Stimulated activated CD8-positive, alpha-beta memory T cell treated with anti-CD3 and anti-CD28 coated beads, Interleukin-4, amount 100 ng/mL, for 24 hours (primary cell): ENCODE measurements at places on chromosomes 7 and 10.

GRCh38 chr7:100091411-100092181 lies 2.8 kb downstream of the COPS6 start:
- no peak for DNase-seq

- no peak for DNase-seq
Measured at GRCh38 chr10:3484306-3485056, 300.5 kb downstream of the KLF6 start.

GRCh38 chr10:113643183-113643582 lies 20.7 kb downstream of the NRAP start:
- no peak for DNase-seq

DNA sequence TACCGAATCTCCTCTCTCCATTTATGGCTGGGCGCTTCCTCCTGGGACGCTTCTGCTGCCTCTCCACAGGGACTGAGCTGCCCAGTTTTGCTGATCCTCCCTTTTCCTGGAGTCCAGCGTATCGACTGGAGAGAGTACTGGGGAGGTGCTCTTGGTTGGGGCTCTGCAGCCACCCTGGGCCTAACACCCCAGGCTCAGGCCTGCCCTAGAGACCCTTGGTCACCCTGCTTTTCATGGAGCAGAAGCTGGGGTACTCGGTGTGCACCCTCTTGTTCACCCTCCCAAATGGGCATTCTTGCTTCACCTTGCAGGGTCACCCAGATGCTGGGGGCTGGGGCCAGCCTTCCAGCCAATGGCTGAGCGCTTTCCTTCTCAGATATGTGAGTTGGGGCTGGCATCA lies 88.8 kb upstream of the RET start:
- DNase-seq, result no peak

- DNase-seq, result no peak
Measured at GRCh38 chr7:158710651-158711102, 6.1 kb upstream of the NCAPG2 start.

DNA sequence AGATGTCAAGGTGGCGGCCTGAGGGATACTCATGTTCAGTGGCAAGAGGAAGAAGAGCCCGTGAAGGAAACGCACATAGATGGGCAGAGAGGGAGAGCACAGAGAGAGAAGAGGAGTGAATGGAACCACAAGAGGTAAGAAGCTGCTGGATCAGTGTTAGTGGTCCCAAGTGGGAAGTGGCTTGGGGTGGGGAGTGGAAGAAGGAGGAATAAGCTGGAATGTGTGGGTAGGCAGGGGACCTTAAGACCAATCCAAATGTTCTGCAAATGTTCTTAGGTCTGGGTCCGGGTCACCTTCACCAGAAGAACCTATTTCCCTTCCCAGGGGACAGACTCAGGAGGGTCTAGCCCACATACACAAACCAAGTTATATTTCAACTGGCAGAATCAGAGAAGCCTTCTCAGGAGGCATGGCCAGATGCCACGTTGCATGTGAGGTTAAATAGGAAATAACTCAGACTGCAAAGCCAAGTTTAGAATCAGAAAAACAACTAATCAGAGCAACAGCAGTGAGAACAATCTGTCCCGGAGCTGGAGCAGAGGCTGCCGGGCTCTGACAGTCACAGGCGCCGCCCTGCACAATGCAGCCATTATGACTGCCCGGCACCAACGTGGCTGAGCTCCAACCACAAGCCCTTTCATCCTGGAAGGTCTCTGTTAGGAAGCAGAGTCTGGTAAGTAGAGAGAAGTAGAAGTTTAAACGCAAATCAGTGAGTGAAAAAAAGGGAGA lies 78.6 kb upstream of the ARMC3 start:
- DNase-seq, result no peak

DNA sequence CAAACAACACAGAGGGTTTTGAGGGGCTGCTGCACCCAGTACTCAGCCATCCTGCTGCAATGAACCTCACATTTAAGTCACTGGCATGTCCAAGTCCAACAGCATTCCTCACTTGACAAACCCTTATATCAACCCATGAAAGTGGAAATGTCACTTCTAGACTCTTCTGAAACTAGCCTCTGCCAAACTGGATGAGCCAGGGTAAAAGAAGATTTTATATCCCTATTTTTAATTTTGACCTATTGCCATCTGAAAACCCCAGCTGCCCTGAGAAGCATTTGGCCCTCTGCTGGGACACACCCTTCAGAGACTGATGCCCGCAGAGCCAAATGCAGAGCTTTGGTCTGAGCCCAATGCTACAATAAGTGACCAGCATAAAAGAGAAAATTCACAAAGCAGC lies 201.1 kb downstream of the ANK3 start:
- no peak for DNase-seq

DNA sequence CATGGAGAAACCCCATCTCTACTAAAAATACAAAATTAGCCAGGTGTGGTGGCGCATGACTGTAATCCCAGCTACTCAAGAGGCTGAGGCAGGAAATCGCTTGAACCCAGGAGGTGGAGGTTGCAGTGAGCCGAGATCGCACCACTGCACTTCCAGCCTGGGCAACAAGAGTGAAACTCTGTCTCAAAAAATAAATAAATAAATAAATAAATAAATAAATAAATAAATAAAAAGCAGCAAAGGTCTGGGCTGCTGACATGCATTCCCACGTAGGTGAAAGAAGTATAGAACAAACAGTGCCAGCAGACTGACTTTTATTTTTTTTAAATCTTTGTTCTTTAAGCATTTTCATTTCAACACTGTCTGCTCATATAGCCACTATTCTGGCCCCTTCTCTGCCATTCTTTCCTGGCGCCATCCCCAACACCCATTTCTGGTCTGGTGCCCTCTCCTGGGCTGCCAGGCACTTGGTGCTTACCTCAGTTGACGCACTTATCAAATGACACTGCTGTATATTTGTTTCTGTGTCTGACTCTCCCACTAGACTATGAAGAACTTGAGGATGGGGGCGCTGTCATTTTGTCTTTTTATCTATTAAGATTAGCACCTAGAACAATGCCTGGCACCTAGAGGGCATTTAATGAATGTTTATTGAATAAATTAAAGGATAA lies 15.6 kb downstream of the FAM107B start:
- DNase-seq, result no peak

DNA sequence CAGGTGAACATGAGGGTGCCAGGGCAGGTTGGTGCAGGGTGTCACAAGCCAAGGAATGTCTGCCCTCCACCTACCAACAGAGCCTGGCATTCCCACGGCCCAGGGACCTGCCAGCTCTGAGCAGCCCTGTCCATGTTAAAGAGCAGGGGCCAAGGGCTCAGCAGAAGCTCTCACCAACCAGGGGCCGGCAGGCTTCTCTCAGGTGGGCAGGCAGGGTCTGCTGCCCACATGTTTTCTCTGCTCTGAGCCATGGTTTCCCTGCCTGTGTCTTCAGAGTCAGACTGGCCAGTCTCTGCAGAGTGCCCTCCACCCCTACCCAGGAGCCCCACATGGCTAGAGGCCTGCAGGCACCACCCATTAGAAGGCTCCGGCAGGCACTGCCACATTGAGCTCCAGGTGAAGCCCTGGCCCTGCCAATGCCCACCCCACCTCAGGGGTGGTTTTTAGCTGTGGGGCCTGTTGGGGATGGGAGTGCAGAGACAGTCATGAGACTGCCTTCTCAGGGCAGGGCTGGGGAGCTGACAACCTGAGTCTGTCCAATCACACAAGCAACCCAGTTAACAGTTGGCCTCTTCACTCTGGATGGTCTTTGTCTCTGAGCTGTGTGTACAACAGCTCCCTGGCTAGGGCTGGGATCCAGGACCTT lies 135.9 kb downstream of the ARHGAP22 start:
- no peak for DNase-seq

DNA sequence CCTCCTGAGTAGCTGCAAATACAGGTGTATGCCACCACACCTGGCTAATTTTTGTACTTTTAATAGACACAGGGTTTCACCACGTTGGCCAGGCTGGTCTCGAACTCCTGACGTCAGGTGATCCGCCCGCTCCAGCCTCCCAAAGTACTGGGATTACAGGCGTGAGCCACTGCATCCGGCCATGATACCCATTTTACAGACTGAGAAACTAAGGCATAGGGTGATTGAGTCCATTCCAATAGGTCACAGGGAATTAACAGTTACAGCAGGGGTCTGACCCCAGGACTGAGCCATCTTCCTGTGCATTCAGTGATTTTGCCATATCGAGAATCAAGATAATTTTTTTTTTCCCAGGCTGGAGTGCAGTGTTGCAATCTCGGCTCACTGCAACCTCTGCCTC lies 12.3 kb upstream of the CTBP2 start:
- DNase-seq, result no peak

- DNase-seq, result no peak
Measured at GRCh38 chr10:59374916-59375315, 12.6 kb upstream of the FAM13C start.

- DNase-seq, result no peak
Measured at GRCh38 chr10:93871671-93872204, 22.0 kb upstream of the SLC35G1 start.

- DNase-seq, result no peak
Measured at GRCh38 chr10:14371581-14371980, 40.9 kb upstream of the FRMD4A start.

DNA sequence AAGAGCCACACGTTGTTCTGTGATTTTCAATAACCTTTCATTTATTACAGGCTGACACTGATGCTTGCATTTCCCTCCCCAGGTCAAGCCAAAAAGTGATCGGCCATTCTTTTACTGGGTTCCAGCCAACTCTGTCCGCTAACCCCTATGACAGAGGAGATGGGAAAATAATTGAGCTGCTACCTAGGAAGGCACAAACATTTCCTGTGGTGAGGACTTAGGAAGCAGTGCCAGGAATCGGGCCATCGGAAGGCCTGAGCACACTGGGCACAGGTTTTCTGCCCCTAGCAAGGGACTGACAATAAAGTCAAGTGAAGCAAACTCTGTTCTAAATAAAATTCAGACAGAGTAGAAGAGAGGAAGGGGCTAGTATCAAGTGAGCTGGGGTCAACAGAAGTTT lies 313.0 kb upstream of the AOAH start:
- no peak for DNase-seq

- DNase-seq, result no peak
Measured at GRCh38 chr7:116691664-116692063, 19.7 kb downstream of the MET start.

- DNase-seq, result no peak
Measured at GRCh38 chr10:61063901-61064300, 119.9 kb upstream of the RHOBTB1 start.

DNA sequence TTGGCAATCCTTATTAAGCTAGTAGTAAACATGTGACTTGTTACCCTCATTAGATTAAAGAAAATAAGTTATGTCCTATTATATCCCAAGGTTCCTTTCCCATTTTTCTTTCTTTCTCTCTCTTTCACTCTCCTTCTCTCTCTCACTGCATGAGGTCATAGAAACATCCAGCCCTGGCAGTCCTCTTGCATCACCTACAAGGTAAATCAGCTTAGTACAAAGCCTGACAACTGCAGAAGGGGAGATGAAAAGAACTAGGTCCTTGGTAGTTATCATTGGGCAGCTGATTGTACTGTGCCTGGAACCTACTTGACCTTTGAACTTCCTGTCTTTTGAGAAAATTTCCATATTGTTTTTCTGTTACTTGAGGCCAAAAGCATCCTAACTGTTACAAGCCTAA lies 307.9 kb upstream of the SP8 start:
- DNase-seq, result no peak
